ENCODE measurements at places on chromosomes 3 and 15.

DNA sequence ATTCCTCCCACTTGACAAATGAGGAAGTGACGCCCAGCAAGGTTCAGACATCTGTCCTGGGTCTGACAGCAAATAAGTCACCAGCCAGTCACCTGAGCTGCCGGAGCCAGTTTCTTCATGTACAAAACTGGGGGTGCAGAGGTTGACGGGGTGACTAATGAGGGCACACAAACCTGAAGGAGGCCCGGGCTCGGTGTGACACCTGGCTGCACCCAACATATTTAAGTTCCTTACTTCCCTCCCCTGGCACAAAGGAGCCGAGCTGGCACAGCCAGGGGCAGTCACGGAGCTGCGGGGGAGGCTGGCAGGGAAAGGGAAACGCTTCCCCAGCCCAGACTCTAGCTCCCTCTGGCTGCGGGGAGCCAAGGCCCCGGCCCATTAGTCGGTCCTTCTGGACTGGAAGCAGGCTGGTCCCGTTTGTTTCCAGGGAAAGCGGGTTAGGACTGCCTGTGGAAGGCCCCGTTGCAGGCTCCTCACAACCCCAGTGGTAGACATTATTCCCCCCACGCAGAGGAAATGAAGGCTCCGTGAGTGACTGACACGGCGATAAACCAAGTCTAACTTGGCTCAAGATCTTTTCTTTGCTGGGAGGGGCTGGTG lies 2.3 kb downstream of the FBXL22 start:
- DNase-seq = peak; percentile 47

DNA sequence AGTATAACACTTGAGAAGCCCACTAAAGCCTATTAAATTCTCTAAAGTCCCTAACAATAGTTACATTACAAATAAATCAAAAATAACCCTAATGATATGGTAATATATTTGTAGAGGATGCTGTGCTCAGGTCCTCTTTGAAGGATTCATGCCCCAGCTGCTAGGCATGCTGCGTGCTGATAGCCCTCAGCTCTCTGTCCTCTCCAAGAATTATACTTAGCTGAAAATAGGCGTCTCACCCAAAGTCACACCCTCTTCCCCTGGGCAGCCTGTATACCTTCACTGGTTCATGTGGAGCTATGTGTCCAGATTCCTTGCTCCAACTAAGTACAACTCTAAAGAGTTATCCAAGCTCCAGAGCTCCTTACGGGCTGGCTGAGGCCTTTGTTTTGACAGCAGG lies 312.5 kb upstream of the ZNF385D start:
- no peak for DNase-seq

DNA sequence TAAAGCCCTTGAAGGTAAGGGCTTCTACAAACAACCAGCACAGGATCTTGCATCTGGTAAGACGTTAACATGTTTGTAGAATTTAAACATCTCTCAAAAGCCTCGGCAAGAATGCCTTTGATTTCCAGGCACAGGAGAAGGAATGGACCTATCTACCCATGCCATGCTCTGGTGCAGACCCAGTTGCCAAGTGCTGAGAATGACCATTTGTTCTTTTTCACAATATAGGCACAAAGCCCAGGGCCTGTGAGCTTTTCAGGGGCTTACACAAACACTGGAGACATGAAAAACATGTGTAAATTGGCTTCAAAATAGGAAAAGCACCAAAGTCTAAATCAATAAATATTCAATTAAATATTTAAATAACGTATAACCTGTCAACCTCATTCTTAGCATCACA lies 266.9 kb upstream of the TTC14 start:
- DNase-seq = no peak

- DNase-seq = no peak
Observed at GRCh38 chr3:21056293-21056692, 694.7 kb downstream of the ZNF385D start.

GRCh38 chr15:72599855-72600464 lies 54.5 kb upstream of the GOLGA6B start:
- peak; percentile 60 for DNase-seq

- no peak for DNase-seq
Observed at GRCh38 chr15:74438206-74438605, 4.4 kb upstream of the SEMA7A start.

- DNase-seq = no peak
Observed at GRCh38 chr15:80367661-80368060, 36.5 kb upstream of the ARNT2 start.

DNA sequence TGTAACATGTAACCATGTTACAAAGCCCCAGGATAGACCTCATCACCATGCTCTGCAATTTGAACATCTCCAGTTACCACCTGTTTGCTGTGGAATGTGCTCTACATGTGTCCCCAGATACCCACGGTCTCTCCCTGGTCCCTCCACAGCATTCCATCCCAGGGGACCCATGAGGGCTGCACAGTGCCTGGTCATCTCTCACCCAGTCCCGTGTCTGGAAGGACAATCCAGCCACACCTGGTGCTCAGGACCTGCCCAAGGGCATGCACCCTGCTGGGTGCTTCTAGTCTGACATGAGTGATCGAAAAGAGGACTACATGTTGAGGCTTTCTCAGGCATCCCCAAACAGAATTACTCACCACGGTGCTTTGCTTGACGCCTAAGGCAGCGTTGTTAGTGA lies 119.6 kb upstream of the ATP10A start:
- no peak for DNase-seq

DNA sequence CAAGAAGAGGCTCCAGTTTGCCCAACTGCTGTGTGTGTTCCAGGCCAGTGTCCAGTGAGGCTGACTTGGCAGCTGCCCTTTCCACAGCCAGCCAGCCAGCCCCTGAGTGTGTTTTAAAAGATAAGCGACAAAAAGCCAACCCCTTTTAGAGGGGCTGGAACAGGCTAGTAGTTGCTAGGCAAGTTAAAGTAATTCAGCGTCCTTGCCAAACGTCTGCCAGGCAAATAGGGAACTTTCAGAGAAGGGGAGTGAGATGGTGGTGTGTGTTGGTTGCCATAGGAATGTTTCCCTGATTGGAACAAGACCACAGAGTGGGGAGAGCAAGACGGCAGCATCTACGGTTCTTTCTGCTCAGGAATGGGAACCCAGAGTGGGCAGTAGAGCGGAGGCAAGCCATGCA lies 86.3 kb downstream of the TMEM108 start:
- DNase-seq = no peak

GRCh38 chr3:160577556-160578195 lies 12.3 kb upstream of the KPNA4 start:
- no peak for DNase-seq

GRCh38 chr3:16064642-16065414 lies 109.7 kb upstream of the GALNT15 start:
- DNase-seq = peak; percentile 20

GRCh38 chr15:71627188-71627587 lies 183.2 kb upstream of the NR2E3 start:
- DNase-seq = no peak

- no peak for DNase-seq
Observed at GRCh38 chr3:61299343-61300005, 48.2 kb upstream of the FHIT start.

Data from inflammatory macrophage (primary cell).